Calu3 (cell line): ENCODE measurements at places on chromosomes 4 and X. TPM values are rescaled to one million over a fixed set of nuclear protein-coding genes. Genes with fewer than 3 reads are reported as not detected.

DNA sequence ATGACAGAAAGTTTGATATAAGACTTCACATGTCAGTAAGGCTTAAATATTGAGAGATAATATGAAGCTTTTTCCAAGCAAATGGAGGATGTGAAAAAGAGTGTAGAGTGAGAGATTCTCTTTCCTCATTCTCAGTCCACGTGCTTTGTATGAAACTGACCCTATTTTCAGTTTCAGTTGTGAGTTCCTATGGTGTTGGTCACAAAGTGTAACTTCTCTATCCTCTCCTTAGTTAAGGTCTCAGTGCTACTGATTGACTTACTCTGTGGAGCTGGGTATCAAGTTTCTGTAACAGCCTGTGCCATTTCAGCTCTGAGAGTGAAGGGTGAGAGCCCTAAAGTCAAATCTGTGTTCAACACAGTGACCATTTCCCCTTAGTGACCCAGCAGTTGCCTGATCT lies 277.2 kb downstream of the EPHA5 start:
- no peak for DNase-seq
- no peaks in the 10 kb centered on the region for H3K4me1 ChIP-seq
- no peak overlapping the region for H3K27ac ChIP-seq

- H3K27me3 ChIP-seq, result no peaks in the 10 kb centered on the region
- no peak overlapping the region for H3K4me3 ChIP-seq
- no peak overlapping the region for H3K27ac ChIP-seq
- no peak for DNase-seq
- no peaks in the 10 kb centered on the region for H3K36me3 ChIP-seq
Measured at GRCh38 chr4:122329876-122330565, 48.8 kb upstream of the ADAD1 start.

DNA sequence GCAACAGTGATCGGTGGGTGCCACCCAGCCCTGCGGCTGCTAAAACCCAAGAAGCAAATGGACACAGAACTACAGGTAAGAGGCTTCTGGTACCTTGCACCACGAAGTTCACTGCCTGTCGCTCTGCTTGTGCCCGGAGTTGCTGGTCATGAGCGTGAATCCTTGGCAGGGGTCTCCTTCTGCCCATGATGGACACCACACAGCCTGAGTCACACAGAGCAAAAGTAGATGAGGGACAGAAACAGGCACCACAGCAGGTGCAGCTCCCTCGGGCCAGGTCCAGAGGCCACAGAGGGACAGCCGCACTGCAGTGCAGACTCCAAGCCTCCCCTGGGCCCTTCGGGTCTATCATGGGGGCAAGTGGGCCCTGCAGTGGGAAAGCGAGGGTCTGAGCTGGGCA lies 22.4 kb downstream of the NAT8L start:
- no peak overlapping the region for H3K27ac ChIP-seq
- DNase-seq, result no peak
- H3K36me3 ChIP-seq, result peaks cover 5% of the 10 kb centered on the region
- H3K4me1 ChIP-seq, result no peaks in the 10 kb centered on the region
- peaks cover 23% of the 10 kb centered on the region for H3K27me3 ChIP-seq
- H3K4me3 ChIP-seq, result no peak overlapping the region

- DNase-seq, result no peak
- H3K36me3 ChIP-seq, result no peaks in the 10 kb centered on the region
- no peaks in the 10 kb centered on the region for H3K27me3 ChIP-seq
Measured at GRCh38 chr4:155007660-155008176, 200.7 kb upstream of the NPY2R start.

DNA sequence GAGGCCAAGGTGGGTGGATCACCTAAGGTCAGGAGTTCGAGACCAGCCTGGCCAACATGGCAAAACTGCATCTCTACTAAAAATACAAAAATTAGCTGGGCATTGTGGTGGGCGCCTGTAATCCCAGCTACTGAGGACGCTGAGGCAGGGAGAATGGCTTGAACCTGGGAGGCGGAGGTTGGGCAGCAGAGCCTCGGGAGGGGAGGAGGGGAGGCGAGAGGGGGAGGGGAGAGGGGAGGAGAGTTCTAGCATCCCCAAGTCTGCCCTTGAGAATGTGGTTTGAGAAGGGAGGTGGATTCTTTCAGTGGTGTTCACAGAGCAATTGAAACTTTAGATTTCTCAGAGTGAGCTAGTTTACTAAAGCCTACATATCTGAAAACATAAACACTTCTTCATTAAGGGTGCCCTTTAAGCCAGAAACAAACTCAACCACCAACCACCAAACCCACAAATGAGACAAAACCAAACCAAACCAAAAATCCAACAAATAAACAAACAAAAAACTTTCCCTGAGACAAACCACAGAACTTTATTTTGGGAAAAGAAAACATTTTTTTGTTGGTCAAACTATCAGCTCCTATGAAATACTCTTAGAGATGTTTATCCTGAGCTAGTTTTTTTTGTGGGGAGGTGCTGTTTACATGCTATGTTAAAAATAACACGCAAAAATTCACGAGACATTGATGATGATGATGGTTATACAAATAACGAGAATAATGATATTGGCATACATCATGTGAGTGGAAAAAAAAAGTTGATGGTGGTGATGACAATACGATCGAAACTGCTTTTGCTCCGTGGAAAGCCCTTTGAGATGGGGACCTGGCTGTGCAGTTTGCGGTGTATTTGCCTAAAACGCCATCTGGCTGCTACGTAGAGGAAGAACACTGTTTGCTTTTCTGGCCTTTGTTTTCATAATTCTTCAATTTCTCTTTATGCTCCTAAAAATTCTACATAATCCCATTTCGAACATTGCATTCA lies 98.2 kb upstream of the PRKX start:
- H3K27ac ChIP-seq, result no peak overlapping the region
- peaks cover 20% of the 10 kb centered on the region for H3K36me3 ChIP-seq
- peak; percentile 12 for DNase-seq
- H3K4me3 ChIP-seq, result no peak overlapping the region
- H3K4me1 ChIP-seq, result no peaks in the 10 kb centered on the region
- peaks cover 32% of the 10 kb centered on the region for H3K27me3 ChIP-seq

DNA sequence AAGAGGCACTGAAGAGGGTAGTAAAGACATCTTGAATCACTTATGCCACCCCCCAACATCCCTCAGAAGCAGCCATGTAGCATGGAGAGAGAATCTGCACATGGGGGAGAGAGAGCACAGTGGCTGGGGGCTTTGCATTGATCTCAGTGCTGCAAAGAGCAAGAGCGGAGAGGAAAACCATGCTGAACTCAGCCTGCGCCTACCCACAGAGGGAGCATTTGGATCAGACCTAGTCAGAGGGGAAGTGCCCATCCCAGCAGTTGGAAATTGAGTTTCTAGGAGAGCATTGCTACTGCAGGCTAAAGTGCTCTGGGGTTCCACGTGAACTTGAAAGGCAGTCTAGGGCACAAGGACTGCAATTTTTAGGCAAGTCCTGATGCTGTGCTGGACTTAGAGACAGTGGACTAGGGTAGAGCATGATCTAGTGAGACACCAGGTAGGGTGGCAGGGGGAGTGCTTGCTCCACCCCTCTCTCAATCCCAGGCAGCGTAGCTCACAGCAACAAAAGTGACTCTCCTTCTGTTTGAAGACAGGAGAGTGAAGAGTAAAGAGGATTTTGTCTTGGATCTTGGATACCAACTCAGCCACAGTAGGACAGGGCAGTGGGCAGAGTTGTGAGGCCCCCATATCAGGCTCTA lies 9.0 kb upstream of the PROM1 start:
- no peak overlapping the region for H3K4me3 ChIP-seq
- DNase-seq, result no peak
- peaks cover 4% of the 10 kb centered on the region for H3K36me3 ChIP-seq
- H3K27ac ChIP-seq, result no peak overlapping the region
- H3K4me1 ChIP-seq, result peaks cover 12% of the 10 kb centered on the region

- no peaks in the 10 kb centered on the region for H3K4me1 ChIP-seq
- no peak overlapping the region for H3K4me3 ChIP-seq
- no peak for DNase-seq
Measured at GRCh38 chr4:116066711-116067245, 953.4 kb upstream of the NDST4 start.

DNA sequence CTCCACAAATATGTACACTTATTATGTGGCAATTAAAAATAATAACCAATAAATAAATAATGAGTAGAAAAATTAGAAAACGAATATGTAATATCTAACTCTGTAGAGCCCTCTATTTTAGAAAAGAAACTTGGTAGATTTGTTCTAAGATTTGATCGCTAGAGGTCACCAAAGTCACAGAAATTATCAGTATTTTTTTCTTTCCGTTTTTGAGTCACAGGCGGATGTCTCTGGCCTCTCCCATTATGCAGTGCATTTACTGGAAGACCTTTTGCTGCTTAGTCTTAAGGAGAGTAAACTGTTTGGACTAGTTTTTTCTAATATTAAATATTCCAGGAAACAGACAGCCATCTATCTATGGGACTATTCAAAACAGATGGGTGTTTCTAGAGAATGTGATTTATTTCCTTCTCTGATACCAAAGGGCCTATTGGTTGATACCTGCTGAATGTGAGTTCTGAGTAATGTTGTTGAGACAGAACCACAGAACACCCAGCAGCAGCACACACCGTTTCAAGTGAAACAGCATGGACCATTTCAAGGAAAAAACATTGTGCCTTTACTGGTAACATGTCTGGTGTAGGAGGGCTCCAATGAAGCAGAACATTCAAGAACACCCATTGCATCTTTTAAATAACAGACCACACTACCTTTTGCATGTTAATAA lies 34.0 kb upstream of the GYPA start:
- peaks cover 7% of the 10 kb centered on the region for H3K4me1 ChIP-seq
- H3K36me3 ChIP-seq, result no peaks in the 10 kb centered on the region
- H3K27me3 ChIP-seq, result peaks cover 9% of the 10 kb centered on the region
- DNase-seq, result peak; percentile 8

- H3K27me3 ChIP-seq, result no peaks in the 10 kb centered on the region
- H3K36me3 ChIP-seq, result no peaks in the 10 kb centered on the region
- DNase-seq, result no peak
- H3K4me3 ChIP-seq, result no peak overlapping the region
- H3K27ac ChIP-seq, result no peak overlapping the region
- no peaks in the 10 kb centered on the region for H3K4me1 ChIP-seq
Measured at GRCh38 chr4:107312366-107312765, 276.3 kb upstream of the DKK2 start.

DNA sequence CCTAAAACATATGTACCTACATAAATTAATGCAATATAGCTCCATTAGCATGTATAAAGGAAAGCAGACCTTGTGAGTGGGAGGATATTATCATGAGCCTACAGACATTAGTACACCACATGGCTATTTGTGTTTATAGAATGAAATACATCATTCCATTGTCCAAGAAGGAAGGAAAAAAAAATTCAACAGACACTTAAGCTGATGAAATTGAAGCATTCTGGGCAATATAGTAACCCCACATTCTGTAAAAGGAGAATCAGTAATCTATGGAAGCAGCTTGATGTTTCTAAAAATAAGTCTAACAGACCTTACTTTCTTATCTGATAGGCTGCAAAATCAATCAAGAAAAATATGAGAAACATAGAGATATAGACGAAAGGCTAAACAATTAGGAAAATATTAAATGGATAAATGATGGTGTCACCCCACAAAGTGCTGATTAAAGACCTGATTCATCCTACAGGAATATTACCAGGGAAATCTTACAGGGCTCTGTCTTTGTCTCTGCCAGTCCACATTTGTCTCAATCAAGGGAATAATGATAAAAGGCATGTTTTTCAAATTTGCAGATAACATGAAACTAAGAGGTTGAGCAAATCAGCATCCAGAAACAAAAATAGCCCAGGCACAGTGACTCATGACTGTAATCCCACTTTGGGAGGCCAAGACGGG lies 76.8 kb downstream of the COMMD8 start:
- H3K4me3 ChIP-seq, result no peak overlapping the region
- H3K27ac ChIP-seq, result no peak overlapping the region
- H3K27me3 ChIP-seq, result peaks cover 9% of the 10 kb centered on the region
- DNase-seq, result no peak
- no peaks in the 10 kb centered on the region for H3K4me1 ChIP-seq
- H3K36me3 ChIP-seq, result no peaks in the 10 kb centered on the region

DNA sequence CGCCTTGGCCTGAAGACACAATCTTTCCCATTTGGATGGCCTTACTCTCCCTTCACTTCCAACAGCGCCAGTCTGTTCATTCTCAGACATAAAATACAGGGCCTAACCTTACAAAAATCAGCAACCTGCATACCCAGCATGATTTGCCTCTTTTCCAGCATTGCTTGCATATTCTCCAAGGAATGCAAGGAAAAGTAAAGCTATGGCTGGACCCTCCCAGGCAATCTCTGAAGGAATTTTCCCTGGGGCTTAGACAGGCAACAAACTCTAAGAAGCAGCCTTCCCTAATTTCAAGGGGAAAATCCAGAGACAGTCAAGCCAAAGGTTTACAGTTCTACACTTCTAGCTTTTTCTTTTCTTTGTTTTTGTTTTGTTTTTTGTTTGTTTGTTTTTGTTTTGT lies 3.6 kb downstream of the DCTD start:
- no peak overlapping the region for H3K4me3 ChIP-seq
- H3K27me3 ChIP-seq, result no peaks in the 10 kb centered on the region
- no peak for DNase-seq
- H3K27ac ChIP-seq, result no peak overlapping the region
- H3K4me1 ChIP-seq, result peaks cover 13% of the 10 kb centered on the region

GRCh38 chr4:56215901-56216300 lies 171.4 kb downstream of the AASDH start:
- peak overlapping the region; percentile 50 for H3K4me3 ChIP-seq
- DNase-seq, result peak; percentile 58
- H3K36me3 ChIP-seq, result no peaks in the 10 kb centered on the region
- H3K4me1 ChIP-seq, result peaks cover 29% of the 10 kb centered on the region
- peak overlapping the region; percentile 21 for H3K27ac ChIP-seq

DNA sequence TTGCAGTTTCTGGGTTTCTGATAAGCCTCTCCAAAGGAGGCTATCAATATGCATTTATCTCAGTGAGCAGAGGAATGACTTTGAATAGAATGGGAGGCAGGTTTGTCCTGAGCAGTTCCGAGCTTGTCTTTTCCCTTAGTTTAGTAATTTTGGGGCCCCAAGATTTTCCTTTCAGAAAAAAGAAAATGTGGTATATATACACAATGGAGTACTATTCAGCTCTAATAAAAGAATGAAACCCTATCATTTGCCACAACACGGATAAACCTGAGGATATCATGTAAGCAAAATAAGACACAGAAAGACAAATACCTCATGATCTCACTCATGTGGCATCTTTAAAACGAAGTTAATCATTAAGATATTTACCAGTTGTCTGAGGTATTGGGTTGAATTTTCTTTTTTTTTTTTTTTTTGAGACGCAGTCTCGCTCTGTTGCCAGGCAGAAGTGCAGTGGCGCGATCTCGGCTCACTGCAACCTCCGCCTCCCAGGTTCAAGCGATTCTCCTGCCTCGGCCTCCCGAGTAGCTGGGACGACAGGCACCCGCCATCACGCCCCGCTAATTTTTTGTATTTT lies 540 bp downstream of the ZNF721 start:
- H3K36me3 ChIP-seq, result peaks cover 51% of the 10 kb centered on the region
- peaks cover 9% of the 10 kb centered on the region for H3K4me1 ChIP-seq
- H3K4me3 ChIP-seq, result peak overlapping the region; percentile 93
- no peak for DNase-seq
- H3K27me3 ChIP-seq, result no peaks in the 10 kb centered on the region

The HELT gene
- total RNA-seq, result not detected in 2 replicates

The ADAMTS3 gene
- 0.07 and 0.20 TPM in 2 replicates for total RNA-seq

The MOSPD2 gene
- total RNA-seq, result 20.4 and 21.2 TPM in 2 replicates

The NDUFA1 gene
- total RNA-seq, result 77.5 and 79.6 TPM in 2 replicates

The ERAS gene
- 0.47 and 0.49 TPM in 2 replicates for total RNA-seq

The PKD2 gene
- total RNA-seq, result 30.4 and 31.6 TPM in 2 replicates

The FMR1NB gene
- total RNA-seq, result not detected in 2 replicates
